ENCODE measurements at places on chromosomes 5 and 9. TPM values are rescaled to one million over a fixed set of nuclear protein-coding genes. Genes with fewer than 3 reads are reported as not detected.

GRCh38 chr9:130189840-130190239 lies 17.6 kb downstream of the NCS1 start:
- DNase-seq: no peak

PCSK5 gene
- 0.21 TPM for total RNA-seq

- DNase-seq: no peak
These were observed 115.3 kb downstream of the TLE4 start for GRCh38 chr9:79687131-79687447.

DNA sequence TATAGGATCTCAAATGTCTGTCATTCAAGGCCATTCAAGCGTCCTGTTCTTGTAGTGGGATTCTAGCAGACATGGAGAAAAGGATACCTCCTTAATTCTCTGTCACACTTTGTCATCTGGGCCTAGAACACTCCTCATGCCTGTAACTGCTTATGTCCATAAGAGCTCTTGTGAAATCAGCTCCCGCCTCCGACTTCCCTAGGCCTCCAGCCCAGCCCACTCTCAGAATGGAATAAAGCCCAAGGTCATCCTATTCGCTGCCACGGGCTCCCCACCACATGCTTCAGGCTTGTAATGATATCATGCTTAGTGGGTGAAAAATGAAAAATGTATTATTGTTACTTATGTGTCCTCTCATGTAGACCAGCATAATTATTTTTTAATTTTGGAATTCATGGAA lies 632.5 kb downstream of the ISL1 start:
- no peak for DNase-seq

ANKRD31 gene
- total RNA-seq: not detected

DNA sequence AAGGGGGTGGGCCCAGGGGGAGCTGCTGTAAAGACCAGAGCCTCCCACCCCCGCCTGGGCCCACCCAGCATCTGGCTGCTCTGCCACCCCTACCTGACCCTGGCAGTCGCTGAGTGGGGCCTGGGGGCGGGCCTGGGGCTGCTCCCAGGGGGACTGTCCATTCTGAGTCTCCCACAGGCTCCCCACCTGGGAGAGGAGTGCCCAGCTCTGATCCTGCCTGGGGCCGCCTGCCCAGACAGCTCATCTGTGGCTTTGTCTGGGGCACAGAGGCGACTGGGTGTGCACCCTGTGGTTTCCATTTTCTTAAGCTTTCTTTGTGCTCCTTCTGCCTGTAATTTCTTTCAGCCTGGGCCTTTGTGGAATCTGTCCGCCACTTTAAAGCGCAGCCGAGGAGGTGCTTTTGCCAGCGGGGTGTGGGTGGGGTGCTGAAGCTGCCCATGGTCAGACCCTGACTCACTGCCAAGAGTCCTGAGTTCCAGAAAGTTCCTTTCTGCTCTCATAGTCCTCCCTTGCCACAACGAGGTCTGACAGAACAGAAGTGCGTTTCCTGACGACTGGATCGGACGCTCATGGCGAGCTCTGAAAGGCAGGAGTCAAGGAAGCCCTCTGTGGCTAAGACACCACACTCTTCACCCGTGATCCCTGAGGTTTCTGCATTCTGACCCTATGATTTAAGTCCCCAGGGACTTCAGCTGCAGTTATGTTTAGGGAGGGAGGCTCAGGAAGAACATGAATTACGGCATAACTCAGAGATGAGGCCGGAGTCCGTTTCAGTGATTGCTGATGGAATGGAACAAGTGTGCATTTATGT lies 225.0 kb downstream of the FANCC start:
- no peak for DNase-seq

GRCh38 chr9:119004618-119004990 lies 364.6 kb downstream of the BRINP1 start:
- DNase-seq: peak; percentile 22

GRCh38 chr9:26744191-26744965 lies 148.2 kb downstream of the CAAP1 start:
- no peak for DNase-seq

GRCh38 chr9:108889649-108890067 lies 27.6 kb downstream of the ACTL7A start:
- DNase-seq: no peak

DNA sequence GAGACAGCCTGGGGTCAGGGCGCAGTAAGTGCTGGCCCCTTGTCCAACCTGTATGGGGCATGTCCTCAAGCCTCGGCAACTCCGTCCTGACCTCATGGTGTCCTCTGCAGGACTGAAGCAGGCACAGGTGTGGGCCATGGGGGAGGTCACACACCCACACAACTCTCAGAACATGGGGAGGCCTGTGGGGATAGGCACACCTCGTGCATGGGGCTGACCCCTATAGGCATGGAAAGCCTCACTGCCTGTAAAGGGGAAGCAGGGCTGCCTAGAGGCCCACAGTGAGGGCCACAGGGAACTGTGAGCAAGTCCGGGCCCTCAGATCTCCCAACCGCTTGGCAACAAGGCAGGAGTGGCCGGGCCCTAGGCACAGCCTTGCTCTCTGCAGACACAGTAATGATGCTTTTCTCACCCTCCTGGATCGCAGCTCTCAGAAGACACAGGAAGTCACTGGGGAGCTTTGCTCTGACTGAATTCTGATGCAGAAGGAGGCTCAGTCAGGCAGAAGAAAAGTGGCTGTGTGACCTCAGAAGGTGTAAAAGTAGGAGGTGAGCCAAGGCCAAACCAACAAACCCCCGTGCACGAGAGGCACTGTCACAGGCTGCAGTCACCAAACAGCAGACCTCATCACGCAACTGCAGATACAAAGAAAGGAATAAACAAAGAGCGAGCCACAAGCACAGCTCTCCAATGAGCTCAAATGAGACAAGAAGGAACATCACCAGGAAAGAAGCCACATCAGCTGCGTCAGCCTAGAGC lies 5.4 kb downstream of the IPPK start:
- DNase-seq: no peak

HSPA5 gene
- total RNA-seq: 281 TPM

DOCK2 gene
- total RNA-seq: 1.4 TPM

DNA sequence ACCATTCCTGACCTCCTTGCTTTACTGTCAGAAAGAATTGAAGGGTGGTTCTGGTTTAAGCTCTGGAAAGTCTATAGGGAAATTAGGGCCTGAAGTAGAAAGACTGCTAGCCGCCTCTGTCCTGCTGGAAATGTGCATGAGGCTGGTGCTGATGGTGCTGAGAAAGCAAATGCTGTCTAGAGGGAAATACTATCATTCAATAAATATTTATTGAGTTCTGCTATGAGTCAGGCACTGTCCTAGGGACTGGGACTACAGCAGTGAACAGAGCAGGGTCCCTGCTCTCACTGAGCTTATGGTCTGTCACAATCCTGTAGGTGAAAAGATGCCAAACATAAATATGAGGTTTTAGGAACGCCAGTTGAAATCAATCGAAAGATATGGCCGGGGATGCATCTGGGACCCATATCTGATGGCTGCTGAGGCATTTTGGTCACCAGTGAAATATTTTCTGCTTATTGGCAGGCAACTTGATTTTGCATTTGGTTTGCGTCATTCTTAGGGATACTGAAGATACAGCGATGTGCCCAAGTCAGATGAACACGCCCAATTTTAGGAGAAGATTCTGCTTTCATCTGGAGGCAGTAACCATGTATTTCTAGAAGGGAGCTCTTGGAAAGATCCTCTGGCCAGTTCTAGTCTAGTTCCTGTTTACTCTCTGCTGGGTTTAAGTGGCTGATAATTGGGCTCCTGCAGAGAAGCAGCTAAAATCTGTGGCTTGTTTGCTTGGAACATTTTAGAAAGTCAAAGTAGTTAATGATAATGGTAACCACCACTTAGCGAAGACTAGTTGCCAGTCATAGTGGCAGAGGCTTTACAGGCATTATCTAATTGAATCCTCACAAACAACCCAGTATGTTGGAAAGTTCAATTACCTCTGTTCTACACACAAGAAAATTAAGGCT lies 73.3 kb downstream of the INSYN2B start:
- no peak for DNase-seq

GRCh38 chr9:966870-967269 lies 9.6 kb upstream of the DMRT3 start:
- DNase-seq: no peak

GRCh38 chr5:96930058-96930457 lies 5.8 kb upstream of the LNPEP start:
- no peak for DNase-seq

MYOZ3 gene
- total RNA-seq: 1.7 TPM

PFN3 gene
- total RNA-seq: not detected

- DNase-seq: peak; percentile 7
These were observed 22.7 kb upstream of the LECT2 start for GRCh38 chr5:135977375-135977928.

DNA sequence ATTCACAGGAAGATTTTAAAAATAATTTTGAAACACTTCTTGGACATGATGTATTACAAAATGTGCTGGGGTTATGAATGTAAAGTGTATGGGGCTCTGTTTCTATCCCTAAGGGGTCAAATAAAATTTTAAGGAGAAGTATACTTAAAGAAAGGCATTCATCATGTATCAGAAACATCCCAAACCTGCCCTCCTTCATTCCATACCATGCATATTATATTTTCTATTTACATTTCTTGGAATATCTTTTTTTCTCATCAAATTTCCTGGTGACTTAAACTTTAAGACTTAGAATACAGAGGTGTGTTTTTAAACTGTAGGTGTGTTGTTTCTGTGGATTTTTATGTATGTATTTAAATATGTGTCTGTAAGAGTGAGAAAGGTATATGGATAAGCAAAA lies 96.1 kb upstream of the ADAMTS19 start:
- no peak for DNase-seq

TNFSF15 gene
- 0.03 TPM for total RNA-seq

GRCh38 chr5:67195406-67196275 lies 958 bp downstream of the CD180 start:
- no peak for DNase-seq

GRCh38 chr9:105651806-105652205 lies 10.5 kb upstream of the TAL2 start:
- DNase-seq: no peak

- DNase-seq: no peak
These were observed 170.7 kb upstream of the IRX1 start for GRCh38 chr5:3424946-3425345.

TRIP13 gene
- total RNA-seq: 45.9 TPM

DNA sequence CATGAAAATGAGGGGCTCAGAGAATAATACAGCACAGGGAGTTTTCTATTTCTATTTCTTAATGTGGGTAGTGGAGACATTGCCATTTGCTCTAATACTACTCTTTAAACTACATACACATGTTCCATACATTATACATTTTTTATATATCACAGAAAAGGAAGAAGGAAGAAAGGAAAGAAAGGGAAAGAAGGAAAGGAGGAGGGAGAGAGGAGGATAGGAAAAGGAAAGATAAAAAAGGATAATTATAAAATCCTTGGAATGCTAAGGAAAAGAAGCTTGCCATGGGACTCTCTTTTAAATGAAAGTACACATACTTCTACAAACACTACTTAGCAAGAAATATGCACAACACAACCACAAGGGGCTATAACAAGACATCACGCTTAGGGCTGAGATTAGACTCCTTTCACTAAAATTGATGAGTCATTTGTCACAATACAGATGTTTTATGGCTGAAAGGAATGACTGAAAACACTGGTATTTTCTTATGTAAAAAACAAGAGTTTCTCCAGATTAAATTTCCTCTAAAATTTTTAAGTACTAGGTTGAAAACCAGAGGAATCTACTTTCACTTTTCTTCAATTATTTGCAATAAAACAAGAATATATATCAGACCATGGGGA lies 219.8 kb downstream of the ARL15 start:
- no peak for DNase-seq

DNA sequence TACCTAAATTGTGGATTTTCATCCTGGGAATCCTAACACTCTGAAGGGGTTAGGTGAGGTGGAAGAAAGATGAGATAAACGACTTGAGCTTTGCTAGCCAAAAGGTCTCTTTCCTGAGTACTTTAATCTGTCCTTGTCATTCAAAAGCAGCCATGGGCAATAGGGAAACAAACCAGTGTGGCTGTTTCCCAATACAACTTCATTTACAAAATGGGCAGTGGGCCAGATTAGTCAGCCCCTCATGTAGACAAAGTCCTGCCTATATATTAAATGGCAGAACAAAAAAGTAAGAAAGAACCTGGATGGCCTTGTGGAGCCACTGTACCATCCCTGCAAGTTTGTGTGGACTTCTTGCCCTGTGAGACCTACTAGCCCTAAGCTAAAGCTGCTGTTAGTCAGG lies 51.0 kb upstream of the NFIL3 start:
- DNase-seq: no peak

DNA sequence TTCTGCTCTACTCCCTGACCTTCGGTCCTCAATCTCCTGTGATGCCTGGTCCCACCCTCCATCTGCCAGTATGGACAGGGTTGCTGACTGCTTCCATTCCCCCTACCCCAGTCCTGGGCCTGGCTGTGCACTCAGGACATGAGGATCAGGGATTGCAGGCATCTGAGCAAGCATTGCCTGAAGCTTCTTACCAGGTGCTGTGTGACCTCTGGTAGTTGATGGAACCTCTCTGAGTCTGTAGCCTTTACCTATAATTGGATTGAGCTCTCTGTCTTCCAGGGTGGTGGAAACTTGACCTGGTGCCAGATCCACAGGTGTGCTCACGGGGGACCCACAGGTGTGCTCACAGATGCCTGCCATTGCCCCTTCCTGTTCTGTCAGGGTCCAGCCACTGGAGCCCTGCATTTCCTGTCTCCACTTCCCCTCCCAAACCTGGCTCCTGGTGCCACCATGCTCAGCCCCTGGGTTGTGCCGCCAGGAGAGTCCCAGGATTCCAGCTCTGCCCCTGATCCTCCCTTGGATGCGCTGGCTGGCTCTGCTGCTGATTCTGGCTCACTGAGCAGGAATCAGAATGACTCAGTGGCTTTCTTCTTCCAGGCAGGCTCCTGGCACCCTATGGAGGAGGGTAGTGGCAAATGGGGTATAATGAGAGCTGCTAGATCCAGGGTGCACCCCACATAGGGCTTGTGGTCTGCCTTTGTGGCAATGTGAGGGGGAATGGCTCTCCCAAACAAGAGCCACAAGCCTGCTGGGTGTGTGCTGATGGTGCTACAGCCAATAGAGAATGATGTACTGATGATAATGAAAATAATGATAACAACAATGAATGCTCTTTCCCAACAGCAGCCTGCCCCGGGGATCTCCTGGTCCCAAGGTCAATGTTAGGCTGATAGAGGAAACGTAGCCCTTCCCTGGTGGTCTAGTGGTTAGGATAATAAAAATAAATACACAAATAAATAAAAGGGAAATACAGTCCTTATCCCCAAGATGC lies 35.2 kb upstream of the PSD2 start:
- no peak for DNase-seq
